Germinal center (tissue), 1 donor: ENCODE measurements at places on chromosomes 7 and 10.

DNA sequence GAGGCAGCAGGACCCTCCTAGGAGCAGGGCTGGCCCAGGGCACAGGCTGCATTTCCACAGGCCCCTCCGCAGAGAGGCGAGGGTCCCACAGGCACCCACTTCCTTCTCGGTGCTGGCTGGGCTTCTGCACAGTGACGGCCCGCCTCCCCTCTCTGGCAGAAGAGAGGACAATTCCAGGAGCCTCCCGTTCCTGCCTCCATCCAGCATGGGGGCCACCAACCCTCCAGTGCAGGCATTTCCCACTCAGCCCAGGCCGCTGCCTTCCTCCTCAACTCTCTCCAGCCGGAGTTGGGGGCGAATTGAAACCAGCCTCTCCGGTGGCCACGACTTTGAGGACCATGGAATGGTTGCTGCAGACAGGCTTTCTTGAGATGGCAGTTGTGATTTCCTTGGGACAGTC is 125.0 kb upstream of the PPP2R2D start:
- no peak for DNase-seq

GRCh38 chr7:141439164-141439563 is 112.0 kb upstream of the AGK start:
- no peak for DNase-seq

DNA sequence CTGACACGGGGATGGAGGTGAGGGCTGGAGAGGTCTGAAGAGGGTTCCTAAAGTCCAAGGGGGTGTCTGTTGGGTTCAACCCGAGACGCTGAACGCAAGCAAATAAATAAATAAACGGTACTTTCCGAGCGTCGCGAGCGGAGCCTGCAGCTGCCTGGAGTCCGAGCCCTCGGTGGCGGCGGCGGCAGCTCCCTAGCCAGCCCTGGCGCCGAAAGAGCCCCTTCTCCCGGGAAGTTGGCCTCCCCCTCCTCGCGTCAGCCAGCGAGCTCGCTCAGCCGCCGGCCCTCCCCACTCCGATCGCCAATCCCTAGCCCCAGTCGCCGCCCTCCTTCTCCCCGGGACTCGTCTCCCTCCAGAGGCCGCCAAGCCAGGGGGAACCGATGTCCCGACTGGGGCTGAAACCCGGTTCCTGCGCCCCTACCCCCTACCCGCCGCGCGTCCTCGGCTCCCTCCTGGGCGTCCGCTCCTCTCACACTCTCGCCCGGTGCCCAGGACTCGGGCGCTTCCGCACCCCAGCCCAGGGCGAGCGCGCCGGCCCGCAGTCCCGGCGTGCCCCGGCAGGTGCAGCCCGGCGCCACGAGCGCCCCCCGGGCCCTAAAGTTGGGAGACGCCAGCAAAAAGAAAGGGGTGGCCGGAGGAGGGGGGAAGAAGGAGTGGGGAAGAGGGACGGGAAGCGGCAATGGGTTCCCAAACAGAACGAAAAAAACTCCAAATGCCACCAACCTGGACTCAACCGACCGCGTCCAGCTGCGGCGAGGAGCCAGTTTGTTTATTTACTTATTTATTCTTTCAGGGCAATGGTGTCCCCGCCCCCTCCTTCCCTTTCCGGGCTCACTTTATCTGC is at the start of gene GFRA1:
GFRA1 (minus strand) TSS at position 767 of the 844 bp plus-strand sequence. CDS start 1,177 bp downstream, outside the sequence.
- no peak for DNase-seq

- DNase-seq = no peak
These were observed 124.2 kb downstream of the PLPP4 start for GRCh38 chr10:120580918-120581895.
